ENCODE measurements at places on chromosomes 4 and X. TPM values are rescaled to one million over a fixed set of nuclear protein-coding genes. Genes with fewer than 3 reads are reported as not detected.

ARMCX5 gene
- total RNA-seq = 24.9 TPM

HTR2C gene
- total RNA-seq = not detected

SLC16A2 gene
- 5.3 TPM for total RNA-seq

ARSJ gene
- 143 TPM for total RNA-seq

STOX2 gene
- 5.4 TPM for total RNA-seq

HERC6 gene
- total RNA-seq = 0.83 TPM

BEX1 gene
- 0.18 TPM for total RNA-seq

GIMD1 gene
- total RNA-seq = not detected

- H3K4me3 ChIP-seq = no peak overlapping the region
- DNase-seq = no peak
- H3K36me3 ChIP-seq = no peaks in the 10 kb centered on the region
- no peaks in the 10 kb centered on the region for H3K27me3 ChIP-seq
Observed at GRCh38 chr4:30939069-30939468, 218.9 kb downstream of the PCDH7 start.

DNA sequence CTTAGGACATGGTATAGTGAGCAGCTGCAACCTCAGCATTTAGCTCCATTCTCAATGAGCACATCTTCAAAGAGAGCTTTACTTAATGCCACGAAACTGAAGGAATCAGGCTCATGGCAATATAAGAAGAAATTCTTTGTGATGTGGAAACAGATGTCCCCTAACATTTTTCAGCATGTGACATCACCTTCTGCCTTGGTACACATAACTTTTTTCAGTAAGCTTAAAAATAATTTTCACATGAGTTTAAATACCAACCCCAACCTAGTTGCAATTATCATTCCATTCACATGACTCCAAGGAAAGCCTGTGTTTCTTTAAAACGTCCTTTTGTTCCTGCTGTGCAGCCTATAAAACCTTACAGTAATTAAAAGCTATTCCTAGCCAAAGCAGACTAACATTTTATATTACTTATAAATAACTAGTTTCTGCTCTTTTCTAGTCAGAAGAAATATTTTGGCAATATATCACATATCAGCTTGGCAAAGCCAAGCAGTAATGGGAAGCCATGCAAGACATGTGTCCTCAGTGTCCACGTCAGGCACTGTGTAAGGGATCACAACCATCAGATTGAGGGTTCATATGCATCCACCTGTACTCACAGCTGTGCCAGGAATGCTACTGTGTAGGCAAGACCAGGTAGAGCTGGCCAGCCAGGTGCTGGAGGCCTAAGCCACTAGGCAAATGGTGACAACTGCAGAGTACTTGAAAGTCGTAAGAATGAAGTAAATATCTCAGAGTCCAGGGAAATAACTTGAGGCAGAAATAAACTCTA is 466.6 kb downstream of the INPP4B start:
- H3K4me1 ChIP-seq = peaks cover 9% of the 10 kb centered on the region
- H3K4me3 ChIP-seq = no peak overlapping the region
- 0 out of 2 replicates have a peak, but pooled peaks cover 2% of the 10 kb centered on the region for H3K36me3 ChIP-seq
- H3K27me3 ChIP-seq = no peaks in the 10 kb centered on the region
- H3K27ac ChIP-seq = peak overlapping the region; percentile 98
- DNase-seq = peak; percentile 90

DNA sequence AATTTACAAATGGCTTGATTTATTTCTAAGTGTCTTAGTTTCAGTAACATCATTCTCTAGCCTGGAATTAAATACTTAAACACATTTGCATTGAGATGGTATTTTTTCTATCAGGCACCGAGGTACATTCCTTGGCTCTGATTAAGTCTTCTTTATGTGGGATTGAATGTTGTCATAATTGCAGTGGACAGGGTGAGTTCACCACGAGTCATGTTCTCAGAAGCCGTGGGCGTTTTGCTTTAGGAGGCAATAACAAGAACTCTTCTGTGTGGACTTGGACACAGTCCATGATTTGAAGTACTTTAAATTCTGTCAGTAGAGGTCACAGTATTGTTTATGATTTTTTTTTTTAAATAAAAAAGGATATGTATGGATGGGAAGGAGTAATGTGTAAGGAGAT is 57.1 kb upstream of the EFHC2 start:
- no peaks in the 10 kb centered on the region for H3K4me1 ChIP-seq
- no peak overlapping the region for H3K27ac ChIP-seq
- H3K36me3 ChIP-seq = no peaks in the 10 kb centered on the region
- peak; percentile 96 for DNase-seq
- no peaks in the 10 kb centered on the region for H3K27me3 ChIP-seq

- H3K27ac ChIP-seq = no peak overlapping the region
- no peak for DNase-seq
- no peaks in the 10 kb centered on the region for H3K27me3 ChIP-seq
Observed at GRCh38 chr4:105356194-105356593, 117.7 kb downstream of the PPA2 start.

- no peak for DNase-seq
- no peaks in the 10 kb centered on the region for H3K27me3 ChIP-seq
- no peak overlapping the region for H3K4me3 ChIP-seq
- no peaks in the 10 kb centered on the region for H3K36me3 ChIP-seq
- H3K4me1 ChIP-seq = no peaks in the 10 kb centered on the region
Observed at GRCh38 chr4:188949596-188949995, 810.4 kb downstream of the TRIML1 start.

- no peaks in the 10 kb centered on the region for H3K36me3 ChIP-seq
- no peak overlapping the region for H3K27ac ChIP-seq
- H3K4me1 ChIP-seq = no peaks in the 10 kb centered on the region
- H3K27me3 ChIP-seq = peaks cover 82% of the 10 kb centered on the region
Observed at GRCh38 chr4:173504181-173504503, 25.9 kb downstream of the HAND2 start.

GRCh38 chrX:124035657-124036056 is 74.2 kb downstream of the STAG2 start:
- H3K36me3 ChIP-seq = no peaks in the 10 kb centered on the region
- no peak overlapping the region for H3K4me3 ChIP-seq
- no peak for DNase-seq
- peaks cover 2% of the 10 kb centered on the region for H3K4me1 ChIP-seq
- no peak overlapping the region for H3K27ac ChIP-seq
- no peaks in the 10 kb centered on the region for H3K27me3 ChIP-seq

GRCh38 chr4:185183622-185184281 is 20.0 kb downstream of the CFAP97 start:
- H3K4me1 ChIP-seq = peaks cover 5% of the 10 kb centered on the region
- H3K27ac ChIP-seq = no peak overlapping the region

Data from IMR-90 (cell line).